Hippocampal formation (tissue), 2 donors: ENCODE measurements at places on chromosomes 7 and 10.

- no peak for DNase-seq
These were observed 112.6 kb downstream of the EEPD1 start for GRCh38 chr7:36265680-36266079.

DNA sequence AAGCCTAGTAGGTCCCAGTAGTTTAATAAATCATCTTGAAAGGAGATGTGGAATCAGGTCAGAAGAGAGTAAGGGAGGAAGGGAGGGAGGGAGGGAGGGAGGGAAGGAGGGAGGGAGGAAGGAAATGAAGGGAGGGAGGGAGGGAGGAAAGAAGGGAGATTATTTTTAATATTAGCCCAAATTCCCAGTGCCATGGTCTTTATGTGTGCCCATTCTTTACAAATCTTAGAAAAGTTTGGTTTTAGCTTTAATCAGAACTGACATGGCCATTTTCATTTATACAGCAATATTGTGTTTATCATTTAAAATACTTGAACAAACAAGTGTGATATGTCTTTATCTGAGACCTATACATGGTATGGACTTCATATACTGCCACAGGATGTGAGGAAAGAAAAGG is 86.8 kb downstream of the GAD2 start:
- DNase-seq = no peak

- DNase-seq = peak; percentile 50
These were observed 44.5 kb downstream of the STARD3NL start for GRCh38 chr7:38222481-38223096.

DNA sequence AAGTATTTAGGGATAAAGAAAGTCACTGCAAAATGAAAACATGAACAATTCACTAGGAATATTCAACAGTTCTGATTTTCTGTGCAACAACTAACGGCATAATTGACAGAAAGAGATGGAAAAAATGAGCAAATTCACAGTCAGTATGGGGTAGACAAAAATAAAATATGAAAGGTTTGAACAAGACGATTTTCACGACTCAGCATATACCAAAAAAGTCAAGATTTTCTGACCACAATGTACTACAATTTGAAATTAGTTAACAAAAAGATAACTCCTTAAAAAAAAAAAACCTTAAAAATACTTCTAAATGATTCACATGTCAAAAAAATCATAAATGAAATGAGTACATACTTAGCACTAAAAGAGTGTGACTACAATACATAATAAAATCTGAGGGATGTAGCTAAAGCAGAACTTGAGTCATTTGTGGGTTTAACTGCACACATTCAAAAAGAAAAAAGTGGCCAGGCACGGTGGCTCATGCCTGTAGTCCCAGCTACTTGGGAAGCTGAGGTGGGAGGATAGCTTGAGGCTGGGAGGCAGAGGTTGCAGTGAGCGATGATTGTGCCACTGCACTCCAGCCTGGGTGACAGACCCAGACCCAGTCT is 22.6 kb upstream of the MTURN start:
- DNase-seq = no peak
